ENCODE measurements at places on chromosomes 6 and 20. TPM values are rescaled to one million over a fixed set of nuclear protein-coding genes. Genes with fewer than 3 reads are reported as not detected.

Gene SPATS1
- 1.8 TPM for total RNA-seq

DNA sequence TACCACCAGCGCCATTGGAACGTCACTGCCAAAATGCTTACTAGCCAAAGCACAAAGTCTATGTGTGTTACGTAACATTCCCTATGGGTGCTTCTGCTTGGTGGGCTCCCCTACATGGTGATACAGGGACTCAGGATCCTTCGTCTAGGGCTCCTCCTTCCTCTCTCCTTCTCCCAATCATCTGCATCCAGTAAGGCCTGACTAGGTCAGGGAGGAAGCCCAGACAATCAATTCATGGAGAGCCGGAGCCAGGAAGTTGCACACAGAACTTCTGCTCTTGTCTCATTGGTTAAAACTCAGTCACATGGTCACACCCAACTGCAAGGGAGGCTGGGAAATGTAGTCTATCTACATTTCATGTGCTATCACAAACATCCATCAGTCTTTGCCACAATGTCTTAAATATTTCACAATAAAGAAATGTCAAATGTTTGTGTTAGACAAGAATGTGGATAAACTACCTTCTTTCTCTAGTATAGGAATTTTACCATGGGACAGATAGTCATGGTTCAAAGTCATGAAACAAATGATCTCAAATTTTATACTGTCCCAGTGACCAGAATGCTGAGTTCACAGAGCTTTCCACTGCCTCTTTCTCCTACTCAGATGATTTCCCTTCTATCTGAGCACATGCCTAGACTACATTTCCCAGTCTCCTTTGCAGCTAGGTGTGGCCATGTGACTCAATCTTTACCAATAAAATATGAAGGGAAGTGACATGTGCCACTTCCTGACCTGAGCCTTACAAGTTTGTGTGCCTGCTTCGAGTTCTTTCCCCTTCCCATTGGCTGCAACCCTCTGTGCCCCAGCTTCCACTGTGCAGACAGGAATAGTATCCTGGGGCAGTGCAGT is 9.3 kb upstream of the KCNK15 start:
- no peaks in the 10 kb centered on the region for H3K27me3 ChIP-seq
- no peaks in the 10 kb centered on the region for H3K4me1 ChIP-seq
- no peak overlapping the region for H3K27ac ChIP-seq
- DNase-seq: no peak

GRCh38 chr6:22732176-22732970 is 163.0 kb downstream of the HDGFL1 start:
- no peak overlapping the region for H3K4me3 ChIP-seq
- DNase-seq: no peak
- no peak overlapping the region for H3K27ac ChIP-seq
- H3K4me1 ChIP-seq: no peaks in the 10 kb centered on the region

Gene FAXC
- total RNA-seq: 4.3 TPM

DNA sequence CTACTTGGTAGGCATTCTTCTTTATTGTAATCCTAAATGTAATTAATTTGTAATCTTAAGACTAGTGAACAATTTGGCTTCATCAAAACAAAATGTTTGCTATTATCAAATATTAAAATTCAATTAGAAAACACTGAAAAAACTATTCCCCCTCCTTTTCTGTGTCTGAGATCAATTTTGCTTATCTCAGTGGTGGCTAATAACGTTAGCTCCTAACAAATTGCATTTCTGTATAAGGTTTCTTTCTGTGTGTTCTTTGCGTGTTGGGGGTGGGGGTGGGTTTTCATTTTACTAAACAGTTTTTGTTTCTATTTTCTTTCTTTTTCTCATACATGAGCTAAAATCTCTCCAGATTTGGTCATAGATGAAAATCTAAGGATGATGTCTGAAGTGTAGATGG is 54.0 kb upstream of the EYA4 start:
- H3K4me3 ChIP-seq: no peak overlapping the region
- no peaks in the 10 kb centered on the region for H3K36me3 ChIP-seq
- DNase-seq: no peak
- H3K27ac ChIP-seq: no peak overlapping the region
- H3K4me1 ChIP-seq: no peaks in the 10 kb centered on the region

Gene FERMT1
- 1.4 TPM for total RNA-seq

- peaks cover 14% of the 10 kb centered on the region for H3K36me3 ChIP-seq
- no peak overlapping the region for H3K4me3 ChIP-seq
- H3K27me3 ChIP-seq: no peaks in the 10 kb centered on the region
Observed at GRCh38 chr6:163577404-163577803, 162.9 kb downstream of the QKI start.

Gene RAD21L1
- not detected for total RNA-seq

DNA sequence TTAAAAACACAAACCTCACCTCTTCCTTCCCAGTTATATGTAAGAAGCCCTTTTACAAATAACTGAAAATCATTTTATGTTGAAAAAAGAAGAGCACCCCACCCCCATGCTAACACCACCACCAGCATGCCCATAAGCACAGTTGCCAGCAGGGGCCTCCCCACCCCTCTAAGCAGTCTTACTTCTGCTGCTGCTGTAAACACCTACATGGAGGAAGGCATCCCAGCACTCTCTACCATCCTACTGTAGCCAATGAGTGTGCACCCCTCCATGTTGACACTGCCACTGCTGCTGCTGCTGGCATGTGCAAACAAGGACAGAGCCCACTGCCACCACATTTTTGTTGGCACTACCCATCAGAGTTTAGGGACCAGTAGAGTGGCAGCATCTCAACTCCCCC is 49.6 kb upstream of the PHIP start:
- H3K36me3 ChIP-seq: no peaks in the 10 kb centered on the region
- H3K4me1 ChIP-seq: no peaks in the 10 kb centered on the region
- peak; percentile 32 for DNase-seq
- H3K27me3 ChIP-seq: no peaks in the 10 kb centered on the region
- no peak overlapping the region for H3K27ac ChIP-seq

Gene RIPPLY2
- total RNA-seq: not detected

Gene BAK1
- total RNA-seq: 22.3 TPM

- no peaks in the 10 kb centered on the region for H3K27me3 ChIP-seq
- no peak for DNase-seq
- no peak overlapping the region for H3K27ac ChIP-seq
- peaks cover 16% of the 10 kb centered on the region for H3K4me1 ChIP-seq
Observed at GRCh38 chr6:87165185-87165584, 9.8 kb downstream of the ZNF292 start.

Gene KCNS1
- 3.5 TPM for total RNA-seq

Gene PRKN
- 6.1 TPM for total RNA-seq

Gene HLA-DOB
- total RNA-seq: 0.95 TPM

Gene TRAPPC3L
- not detected for total RNA-seq

Gene SH3BGRL2
- total RNA-seq: 28.9 TPM

DNA sequence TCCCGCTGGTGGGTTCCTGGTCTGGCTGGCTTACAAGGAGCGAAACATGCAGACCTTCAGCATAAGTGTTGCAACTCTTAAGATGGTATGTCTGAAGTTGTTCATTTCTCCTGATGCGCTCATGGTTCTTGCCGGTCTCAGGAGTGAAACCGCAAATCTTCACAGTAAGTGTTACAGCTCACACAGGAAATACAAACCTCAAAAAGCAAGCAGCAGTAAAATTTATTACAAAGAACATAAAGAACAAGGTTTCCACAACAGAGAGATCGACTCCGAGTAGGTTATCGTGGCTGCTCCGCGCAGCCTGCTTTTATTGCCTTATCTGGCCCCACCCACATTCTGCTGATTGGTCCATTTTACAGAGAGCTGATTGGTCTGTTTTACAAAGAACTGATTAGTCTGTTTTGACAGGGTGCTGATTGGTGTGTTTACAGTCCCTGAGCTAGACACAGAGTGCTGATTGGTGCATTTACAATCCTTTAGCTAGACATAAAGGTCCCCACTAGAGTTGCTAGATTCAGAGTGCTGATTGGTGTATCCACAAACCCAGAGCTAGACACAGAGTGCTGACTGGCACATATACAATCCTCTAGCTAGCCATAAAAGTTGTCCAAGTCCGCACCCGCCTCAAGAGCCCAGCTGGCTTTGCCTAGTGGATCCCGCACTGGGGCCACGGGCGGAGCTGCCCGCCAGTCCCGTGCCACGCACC is 39.2 kb downstream of the TRIM27 start:
- H3K4me1 ChIP-seq: no peaks in the 10 kb centered on the region
- H3K4me3 ChIP-seq: no peak overlapping the region
- H3K27ac ChIP-seq: peak overlapping the region; percentile 6

Measured in lower lobe of right lung (tissue), 2 donors.